ENCODE measurements at places on chromosomes 13 and 19.
A peak's percentile ranks its signal among the peaks of the same experiment; 100 is the strongest.

DNA sequence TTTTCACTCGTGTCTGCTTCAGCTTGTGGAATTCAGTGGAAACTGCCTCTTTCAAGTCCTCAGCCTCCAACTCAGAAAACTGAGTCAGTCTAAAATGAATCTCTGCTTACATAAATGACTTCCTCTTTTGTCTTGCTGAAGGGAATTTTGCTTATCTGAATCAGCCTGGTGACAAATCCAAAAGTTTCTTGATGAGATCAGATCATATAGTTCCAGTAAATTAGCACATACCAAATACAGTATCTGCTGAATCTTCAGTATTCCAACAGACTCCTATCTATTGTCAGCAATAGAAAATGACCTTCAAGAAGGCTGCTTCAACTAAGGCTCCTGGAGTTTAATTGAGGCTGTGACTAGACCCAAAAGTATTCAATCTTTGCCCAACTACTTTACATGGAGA is 290.0 kb downstream of the MZT1 start:
- peak; percentile 7 for DNase-seq

DNA sequence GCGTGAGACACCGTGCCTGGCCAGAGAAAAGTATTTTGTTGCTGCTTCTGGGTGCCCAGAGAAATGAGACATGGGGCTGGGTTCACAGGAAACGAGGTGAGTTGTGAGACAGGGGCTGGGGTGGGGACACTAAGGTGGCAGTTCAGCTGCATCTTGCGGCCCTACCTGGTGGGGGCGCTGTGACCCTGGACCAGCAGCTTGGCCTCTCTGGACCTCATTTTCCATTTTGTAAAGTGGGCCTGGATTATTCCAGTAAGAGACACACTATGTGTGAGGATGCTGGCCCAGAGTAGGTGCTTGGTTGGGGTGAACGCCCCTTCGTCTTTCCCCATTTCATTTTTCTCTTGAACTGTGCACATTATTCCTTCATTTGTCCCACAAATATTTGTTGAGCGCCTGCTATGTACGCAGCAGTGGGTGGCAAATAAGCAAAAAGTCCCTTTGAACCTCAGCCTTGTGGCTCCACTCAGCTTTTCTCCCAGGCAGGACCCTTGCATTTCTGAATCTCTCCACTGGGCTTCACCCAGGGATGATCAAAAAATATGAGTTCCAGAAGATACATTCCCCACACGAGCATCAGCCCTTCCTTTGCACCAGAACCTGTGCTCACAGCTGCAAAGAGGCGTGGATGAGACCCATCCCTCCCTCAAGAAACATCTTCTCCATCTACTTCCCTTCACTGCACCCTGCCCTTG is 26.6 kb upstream of the OR10H1 start:
- DNase-seq = no peak

- no peak for DNase-seq
Observed at GRCh38 chr13:47678201-47678968, 322.7 kb downstream of the SUCLA2 start.

DNA sequence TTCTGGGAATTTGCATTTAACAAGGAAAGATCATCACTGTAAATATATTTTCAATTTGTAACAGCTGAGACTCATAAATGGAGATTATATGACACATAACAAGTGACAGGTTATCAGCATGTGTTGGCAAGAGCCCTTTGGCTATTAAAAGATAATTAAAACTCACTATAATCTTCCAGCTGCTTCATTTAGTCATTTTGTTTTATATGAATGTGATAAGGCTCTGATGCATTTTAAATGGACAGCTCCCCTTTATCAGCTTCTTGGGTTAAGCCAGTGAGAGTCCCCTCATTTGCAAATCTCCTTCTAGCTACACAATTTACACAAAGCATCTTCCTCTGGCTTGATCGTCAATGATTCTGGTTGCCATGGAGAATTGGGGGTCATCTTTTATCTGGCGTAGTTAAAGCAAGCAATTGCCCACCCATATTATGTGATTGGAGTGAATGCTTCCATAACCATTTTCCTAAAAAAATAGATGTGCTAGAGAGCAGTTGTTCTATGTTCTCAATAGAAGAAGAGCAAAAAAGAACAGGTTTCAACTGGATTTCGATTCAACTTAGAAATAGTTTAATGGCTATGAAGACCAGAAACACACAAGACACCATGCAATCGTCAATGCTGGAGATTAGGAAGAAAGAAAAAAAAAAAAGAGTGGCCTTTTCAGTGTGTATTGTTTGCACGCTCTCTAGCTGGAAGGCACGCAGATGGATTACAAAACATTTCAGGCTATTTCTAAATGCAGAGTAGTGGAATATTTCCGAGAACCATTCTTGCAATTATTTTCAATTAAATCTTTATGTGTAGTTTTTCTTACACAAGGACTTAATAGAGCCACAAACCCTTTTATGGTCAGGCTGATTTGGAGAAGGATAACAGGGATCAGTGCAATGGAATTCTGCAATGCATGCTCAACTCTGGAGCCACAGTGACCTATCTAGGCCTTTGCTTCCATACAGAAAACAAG is 27.4 kb downstream of the STARD13 start:
- no peak for DNase-seq

DNA sequence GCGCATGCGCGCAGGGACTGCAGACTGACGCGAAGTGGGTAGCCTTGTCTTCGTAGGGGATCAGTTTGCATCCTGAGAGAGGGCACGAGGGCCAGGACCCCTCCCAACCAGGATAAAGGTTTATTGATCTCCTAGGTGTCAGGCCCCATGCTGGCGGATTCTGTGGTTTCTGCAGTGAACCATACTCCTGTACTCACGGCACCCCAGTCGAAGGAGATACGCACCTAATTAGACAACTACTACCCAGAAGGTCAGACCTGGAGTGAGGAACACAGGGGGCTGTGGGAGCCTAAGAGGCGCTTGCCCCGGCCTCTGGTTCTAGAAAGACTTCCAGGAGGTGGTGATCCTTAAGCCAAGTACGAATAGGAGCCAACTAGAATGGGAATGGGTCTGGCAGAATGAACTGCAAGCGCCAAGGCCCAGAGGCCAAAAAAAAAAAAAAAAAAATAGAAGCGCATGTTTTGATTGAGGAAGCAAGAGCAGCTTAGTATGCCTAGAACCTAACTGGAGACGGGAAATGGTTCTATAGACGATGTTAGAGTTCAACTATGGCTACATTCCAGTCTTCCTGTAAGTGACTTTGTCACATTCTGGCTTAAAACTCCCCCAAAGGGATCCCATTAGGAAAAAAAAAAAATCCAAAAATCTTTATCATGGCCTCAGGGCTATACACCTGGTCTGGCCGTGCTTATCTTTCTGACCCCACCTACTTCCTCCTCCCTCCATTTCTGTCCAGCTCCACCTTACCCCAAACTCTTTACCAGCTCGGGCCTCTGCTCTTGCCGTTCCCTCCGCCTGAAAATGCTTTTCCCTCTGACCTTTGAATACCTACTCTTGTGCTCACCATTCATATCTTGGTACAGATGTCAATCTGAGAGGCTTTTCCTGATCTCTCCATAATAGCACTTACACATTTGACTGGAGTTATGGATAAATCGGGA is 902 bp upstream of the ZNF428 start:
- no peak for DNase-seq

- no peak for DNase-seq
Observed at GRCh38 chr13:62706048-62706447, 1290.4 kb upstream of the PCDH20 start.

GRCh38 chr19:35860818-35861639 is 4.3 kb downstream of the KIRREL2 start:
- DNase-seq = no peak

GRCh38 chr13:113905942-113906341 is 42.1 kb upstream of the GAS6 start:
- DNase-seq = no peak

DNA sequence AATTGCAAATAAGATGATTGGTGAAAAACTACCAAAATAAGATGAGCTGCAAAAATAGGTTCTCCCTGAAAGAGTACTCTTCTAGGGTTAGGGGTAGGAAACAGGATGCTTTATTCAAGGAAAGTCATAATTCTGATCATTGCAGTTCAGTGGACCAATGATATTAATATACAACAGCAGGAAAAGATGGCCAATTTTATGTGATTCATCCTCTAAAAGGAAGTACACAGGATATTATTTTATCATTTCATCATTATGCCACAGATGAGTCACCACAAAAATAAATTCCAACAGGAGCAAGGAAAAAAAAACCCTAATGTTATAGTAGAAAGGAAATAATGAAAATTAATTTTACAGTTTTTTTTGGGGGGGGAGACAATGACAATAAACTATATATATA is 205.0 kb downstream of the NALCN start:
- no peak for DNase-seq

- DNase-seq = no peak
Observed at GRCh38 chr13:42395086-42395821, 123.3 kb downstream of the AKAP11 start.

GRCh38 chr19:44476559-44477408 is 23.5 kb downstream of the ZNF180 start:
- DNase-seq = no peak

- peak; percentile 90 for DNase-seq
Observed at GRCh38 chr13:21688056-21688455, 17.2 kb downstream of the FGF9 start.

- no peak for DNase-seq
Observed at GRCh38 chr19:16355293-16356043, 30.8 kb downstream of the KLF2 start.

GRCh38 chr13:104389691-104390090 is 1323.5 kb upstream of the SLC10A2 start:
- no peak for DNase-seq

DNA sequence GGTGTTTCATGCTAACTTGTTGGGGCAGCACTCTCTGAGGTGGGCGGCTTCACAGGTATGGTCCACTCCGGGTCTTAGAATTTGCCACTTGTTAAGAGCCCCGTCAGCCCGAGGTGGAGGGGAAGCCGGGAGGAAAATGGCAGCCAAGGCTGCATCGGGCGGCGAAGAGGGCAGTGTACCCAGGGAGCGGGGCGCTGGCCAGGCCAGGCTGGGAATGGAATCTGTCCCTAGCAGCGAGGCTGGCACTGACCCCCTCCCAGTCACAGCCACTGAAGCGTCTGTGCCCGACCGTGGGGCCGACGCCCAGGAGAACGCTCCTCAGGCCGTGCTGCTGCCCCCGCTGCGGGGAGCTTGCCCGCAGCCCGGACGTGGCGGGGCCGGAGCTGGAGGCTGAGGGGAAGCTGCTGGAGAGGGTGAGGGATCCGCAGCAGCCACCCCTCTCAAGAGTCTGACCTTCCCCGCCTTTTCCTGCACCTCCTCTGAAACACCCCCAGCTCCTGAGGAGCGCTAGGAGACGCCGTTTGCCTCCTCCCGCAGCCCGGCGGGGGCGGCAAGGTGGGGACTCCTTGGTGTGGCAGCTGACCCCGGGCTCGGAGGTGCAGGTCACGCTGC is 313.8 kb upstream of the SPRY2 start:
- no peak for DNase-seq

DNA sequence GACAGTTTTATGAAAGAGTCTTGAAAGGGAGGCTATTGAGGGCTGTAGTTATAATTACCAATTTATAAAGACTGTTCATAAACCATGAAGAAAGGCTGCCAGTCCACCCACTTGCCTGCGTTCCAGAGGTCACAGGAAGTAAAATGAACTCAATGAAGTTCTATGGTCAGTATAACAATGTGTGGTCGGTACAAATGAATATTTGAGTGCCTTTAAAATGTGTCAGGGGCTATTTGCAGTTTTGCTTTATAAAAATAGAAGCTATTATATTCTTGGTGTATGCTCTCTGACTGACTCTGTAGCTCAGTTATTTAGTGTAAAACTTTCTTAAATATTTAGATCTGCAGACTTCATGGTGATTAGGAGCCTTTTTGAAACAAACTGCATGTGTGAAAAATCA is 47.0 kb downstream of the ESD start:
- DNase-seq = no peak

DNA sequence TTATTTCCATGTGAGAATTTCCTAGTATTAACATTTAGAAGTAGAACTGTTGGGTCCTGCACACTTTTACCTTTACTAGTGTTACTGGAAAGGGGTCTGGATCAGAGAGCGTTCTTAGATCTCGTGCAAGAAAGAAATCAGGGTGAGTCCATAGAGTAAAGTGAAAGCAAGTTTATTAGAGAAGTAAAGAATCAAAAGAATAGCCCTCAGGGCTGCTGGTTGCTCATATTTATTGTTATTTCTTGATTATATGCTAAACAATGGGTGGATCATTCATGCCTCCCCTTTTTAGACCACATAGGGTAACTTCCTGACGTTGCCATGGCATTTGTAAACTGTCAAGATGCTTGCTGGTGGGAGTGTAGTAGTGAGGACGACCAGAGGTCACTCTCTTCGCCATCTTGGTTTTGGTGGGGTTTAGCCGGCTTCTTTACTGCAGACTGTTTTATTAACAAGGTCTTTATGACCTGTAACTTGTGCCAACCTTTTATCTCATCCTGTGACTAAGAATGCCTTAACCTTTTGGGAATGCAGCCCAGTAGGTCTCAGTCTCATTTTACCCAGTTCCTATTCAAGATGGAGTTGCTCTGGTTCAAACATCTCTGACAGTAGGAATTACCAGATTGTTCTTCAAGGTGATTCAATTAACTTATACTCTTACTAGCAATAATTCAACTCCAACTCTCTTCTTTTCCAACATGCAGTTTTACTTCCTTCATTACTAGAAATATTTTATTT is 27.4 kb downstream of the NDFIP2 start:
- no peak for DNase-seq

GRCh38 chr13:53041968-53042516 is 13.4 kb downstream of the OLFM4 start:
- DNase-seq = no peak

DNA sequence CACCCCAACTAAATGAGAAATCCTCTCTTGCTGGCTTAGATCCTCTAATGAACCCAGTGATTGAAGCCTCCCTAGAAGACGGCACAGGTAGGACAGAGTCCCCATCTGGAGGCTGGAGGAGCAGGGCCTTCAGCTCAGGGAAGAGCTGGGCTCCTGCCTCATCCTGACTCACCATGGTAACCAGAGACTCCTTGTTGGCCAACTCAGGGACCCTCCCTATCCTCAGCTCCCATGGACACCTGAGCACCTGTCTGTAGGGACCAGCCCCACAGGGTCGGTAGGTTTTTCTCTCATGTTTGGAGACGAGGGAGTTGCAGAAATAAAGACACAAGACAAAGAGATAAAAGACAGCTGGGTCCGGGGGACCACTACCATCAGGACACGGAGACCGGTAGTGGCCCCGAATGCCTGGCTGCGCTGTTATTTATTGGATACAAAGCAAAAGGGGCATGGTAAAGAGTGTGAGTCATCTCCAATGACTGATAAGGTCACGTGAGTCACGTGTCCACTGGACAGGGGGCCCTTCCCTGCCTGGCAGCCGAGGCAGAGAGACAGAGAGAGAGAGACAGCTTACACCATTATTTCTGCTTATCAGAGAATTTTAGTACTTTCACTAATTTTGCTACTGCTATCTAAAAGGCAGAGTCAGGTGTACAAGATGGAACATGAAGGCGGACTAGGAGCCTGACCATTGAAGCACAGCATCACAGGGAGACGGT is 26.6 kb downstream of the SIGLEC7 start:
- no peak for DNase-seq

Measured in keratinocyte (primary cell).